MG63 (cell line): ENCODE measurements at places on chromosomes 2 and 18. TPM values are rescaled to one million over a fixed set of nuclear protein-coding genes. Genes with fewer than 3 reads are reported as not detected.

The IFIH1 gene
- 3.0 and 3.5 TPM in 2 replicates for total RNA-seq

The NFATC1 gene
- total RNA-seq = 4.5 and 6.9 TPM in 2 replicates

- DNase-seq = no peak
Observed at GRCh38 chr2:26438526-26438925, 36.8 kb downstream of the DRC1 start.

DNA sequence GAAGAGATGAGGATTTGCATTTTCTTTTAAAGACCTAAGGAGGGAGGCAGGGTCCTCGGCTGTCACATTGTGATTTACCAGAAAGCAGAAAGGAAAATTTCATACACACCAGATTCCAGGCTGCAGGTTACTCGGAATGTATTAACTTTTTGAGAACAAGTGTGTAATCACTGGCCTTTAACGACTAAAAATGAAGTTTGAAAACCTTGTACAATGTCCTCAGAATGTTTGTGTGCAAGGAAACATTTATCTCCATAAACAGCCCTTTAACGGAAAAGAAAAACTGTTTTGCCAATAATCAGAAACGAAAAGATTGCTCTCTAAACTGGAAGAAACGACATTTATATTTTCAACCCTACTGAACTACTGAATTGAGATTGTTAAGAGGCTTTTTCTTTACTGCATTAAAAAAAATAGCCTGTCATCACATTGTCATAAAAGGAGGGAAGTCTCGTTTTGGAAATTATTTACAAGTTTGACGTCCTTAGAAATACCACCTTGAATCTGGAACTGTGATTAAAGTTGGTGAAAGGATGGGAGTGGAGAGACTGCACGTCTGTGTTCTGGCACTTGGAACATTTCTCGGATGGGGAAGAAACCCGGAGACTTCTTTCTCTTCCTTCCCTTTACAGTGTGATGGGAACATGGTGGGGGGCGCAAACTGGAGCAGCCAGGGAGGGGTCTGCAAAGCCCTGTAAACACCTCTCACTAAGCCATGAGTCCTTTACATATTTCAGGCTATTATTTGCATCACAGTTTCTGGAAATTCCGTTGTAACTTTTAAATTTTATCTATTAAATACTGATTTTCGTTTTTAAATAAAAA is 134.1 kb upstream of the SIX3 start:
- no peak for DNase-seq

DNA sequence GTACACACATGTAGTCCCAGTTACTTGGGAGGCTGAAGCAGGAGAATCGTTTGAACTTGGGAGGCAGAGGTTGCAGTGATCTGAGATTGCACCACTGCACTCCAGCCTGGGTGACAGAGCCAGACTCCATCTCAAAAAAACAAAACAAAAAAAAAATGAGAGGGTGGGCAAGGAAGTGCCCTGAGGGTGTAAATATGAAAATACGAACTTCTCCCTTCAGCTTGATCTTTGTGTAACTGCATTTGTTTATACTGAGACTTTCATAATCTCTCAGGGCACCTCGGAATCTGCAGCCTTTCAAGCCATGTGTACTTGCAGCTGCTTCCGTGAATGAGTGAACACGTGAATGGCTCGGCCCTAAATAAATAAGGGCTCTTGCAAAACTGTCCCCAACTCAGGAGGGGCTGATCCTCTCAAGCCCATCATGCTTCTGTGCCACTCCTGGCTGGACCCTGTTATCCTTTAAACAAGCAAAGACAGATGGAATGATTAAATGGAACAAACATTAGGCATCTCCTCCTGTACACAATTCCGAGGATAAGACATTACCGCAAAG is 96.8 kb downstream of the BOD1L2 start:
- no peak for DNase-seq

- peak; percentile 49 for DNase-seq
Observed at GRCh38 chr2:120856421-120856862, 120.8 kb downstream of the GLI2 start.

- no peak for DNase-seq
Observed at GRCh38 chr2:119369845-119370244, 3.1 kb downstream of the DBI start.

GRCh38 chr2:157839162-157839801 is 36.8 kb downstream of the ACVR1 start:
- DNase-seq = peak; percentile 59

- no peak for DNase-seq
Observed at GRCh38 chr2:181185948-181186347, 205.5 kb downstream of the UBE2E3 start.

DNA sequence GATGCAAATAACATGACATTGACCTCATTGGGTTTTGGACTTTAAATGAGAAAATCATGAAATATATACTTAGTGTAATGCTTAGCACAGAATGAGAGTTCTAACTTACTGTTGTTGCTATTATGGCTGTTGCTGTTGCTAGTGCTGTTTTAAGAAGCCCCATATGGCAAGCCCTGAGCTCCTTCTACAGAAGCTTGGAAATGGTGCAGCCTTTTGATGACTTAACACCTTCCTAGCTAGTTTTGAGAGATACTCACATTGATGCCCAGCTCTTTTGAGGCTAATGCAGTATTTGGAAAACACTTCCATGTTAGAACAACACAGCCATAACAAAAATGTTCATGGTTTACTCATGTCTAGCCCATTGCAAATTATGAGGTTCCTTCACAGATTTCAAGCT is 30.9 kb downstream of the OSR1 start:
- no peak for DNase-seq

GRCh38 chr18:77222464-77222863 is 27.2 kb upstream of the GALR1 start:
- no peak for DNase-seq

GRCh38 chr2:128520791-128521190 is 202.1 kb upstream of the HS6ST1 start:
- DNase-seq = no peak

DNA sequence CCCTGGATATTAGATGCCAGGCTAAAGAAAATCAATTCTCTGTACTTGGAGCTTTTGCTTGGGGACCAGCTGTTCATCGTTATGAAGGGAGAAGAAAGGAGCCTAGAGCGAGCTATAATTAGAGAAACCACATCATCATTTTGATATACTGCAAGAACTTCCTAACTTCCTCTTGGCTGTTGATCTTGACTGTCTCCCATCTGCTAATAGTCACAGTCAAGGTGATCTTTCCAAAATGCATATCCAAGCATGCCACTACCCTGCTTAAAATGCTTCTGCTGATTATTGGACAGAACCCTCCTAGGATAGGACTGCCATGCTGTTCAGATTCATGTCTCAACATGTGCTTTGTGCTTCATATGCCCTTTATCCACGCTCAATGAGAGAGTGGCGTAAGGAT is 54.8 kb downstream of the RAPGEF4 start:
- no peak for DNase-seq
